ENCODE measurements at places on chromosomes 16 and 17.

DNA sequence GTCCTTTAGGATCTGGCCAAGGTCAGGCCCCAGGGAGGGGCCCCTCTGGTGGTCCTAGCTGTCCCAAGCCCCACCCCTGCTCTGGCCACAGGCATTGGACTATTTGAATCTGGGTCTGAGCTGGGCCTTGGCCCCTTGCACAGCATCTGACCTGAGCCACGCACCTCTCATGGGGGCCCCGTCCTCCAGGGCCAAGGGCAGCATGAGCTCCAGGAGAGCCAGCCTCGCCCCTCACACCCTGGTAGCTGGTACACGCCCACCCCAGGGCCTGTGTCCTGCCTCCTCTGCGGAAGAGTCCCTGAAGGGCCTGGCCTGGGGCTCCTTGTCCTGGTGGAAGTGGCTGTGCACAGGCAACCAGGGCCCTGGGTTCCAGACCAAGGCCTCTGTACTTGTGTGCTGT lies 23.8 kb downstream of the ENDOV start:
- DNase-seq = no peak

DNA sequence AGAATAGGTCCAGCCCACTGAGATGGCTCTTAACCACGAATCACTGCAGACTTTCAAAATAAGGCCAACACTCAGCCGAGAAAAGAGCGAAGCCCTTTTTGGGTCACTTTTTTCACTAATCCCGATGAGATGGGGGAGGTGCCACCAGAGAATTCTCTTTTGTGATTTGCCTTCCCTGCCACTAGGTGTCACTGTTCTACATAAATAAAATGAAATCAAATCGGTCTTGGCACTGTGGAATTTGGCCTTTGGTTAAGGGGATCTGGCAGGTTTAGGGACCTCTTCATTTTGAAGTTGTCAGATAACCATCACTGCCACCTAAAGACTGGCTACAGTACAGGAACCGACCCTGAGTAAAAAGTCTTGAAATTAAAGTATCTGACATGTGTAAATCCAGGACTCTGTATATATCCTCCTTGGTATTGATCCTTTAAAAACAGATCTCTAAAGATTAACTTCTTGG lies 147.0 kb downstream of the HS3ST4 start:
- DNase-seq = peak; percentile 9

DNA sequence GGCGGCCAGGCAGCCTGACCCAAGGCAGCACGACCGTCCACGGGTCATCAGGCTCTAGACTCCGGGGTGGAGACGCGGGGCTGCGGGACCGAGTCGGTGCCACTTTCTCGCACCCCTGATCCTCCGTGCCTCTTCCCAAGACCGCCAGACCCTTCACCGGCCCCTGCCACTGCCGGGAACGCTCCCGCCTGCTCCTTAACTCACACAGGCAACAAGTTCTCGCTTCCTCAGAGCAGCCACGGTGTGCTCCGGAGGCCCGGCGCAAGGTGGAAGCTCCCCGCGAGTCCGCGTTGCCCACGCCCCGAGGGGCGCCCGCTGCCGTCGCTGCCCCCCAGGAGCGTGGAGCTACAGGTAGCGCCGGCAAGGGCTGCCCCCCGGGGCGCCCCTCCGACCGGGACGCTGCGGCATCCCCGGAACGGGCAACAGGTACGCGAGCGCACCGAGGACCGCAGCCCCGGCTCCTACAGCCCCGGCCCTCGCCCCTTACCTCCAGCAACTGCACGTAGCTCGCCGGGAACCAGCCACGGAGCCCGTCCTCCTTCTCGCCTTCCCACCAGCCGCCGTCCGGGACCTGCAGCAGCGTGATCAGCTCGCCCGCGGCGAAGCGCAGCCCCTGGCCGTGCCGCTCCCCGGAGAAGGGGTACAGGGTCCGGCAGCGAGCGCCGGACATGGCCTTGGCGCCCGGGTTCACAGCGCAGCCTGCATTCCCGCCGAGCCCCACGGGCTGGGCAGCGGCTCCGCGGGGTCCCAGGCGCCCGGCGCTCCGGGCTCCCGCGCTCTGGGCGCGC lies 491 bp downstream of the GAS7 start:
- DNase-seq = no peak

DNA sequence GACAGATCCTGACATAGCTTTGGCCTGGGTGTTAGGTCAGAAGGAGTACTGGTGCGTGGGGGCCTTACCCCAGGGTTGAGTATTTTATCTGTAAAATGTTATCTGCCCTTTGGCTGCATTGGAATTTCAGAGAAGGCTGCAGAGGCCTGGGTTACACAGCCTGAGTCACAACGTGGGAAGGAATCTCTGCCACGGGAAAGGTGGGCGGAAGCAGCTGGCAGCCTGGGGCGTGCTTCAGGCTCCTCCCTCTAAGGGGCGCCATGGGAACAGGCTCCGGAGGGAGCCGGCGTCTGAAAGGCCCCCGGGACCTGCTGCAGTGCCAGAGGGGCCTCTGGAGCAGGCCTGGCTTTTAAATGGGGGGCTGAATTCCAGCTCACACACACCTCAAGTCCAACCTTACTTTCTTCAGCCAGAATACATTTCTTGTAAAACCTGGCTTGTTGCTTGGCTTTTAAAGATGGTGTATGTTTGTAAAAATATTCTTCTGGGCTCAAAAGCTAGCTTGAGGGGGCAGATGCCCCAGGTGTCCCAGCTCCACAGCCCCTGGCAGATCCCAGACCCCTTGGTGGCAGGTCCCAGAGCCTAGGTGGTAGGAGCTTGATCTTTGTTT lies 142.2 kb downstream of the RAB11FIP4 start:
- DNase-seq = peak; percentile 52

- DNase-seq = no peak
These were observed 11.6 kb upstream of the GOSR2 start for GRCh38 chr17:46911311-46911710.

GRCh38 chr17:31596382-31597323 lies 205.2 kb downstream of the RAB11FIP4 start:
- peak; percentile 96 for DNase-seq

GRCh38 chr16:75024182-75024581 lies 25.4 kb downstream of the ZNRF1 start:
- no peak for DNase-seq

DNA sequence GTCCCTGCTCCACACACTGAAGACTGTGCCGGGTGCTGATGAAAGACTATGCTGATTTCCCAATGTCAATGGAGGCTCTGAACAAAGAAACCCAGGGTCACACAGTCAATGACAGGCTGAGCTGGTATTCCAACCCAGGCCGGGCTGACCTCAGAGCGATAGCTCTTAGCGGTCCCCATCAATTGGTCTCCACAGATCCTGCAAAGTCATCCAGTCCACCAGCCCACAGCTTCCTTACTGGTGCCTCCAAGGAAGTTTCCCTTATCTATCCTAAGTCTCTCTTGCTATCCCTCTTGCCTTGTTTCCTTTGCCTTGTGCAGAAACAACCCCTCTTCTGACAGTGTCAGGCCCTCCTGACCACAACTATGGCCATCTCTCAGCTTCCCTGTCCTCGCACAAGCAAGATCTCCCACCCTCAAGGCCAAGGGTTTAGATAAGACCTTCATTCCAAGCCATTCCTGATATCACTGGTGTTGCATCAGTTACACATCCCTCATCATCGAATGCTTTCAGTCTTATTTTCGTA lies 52.7 kb upstream of the KSR1 start:
- DNase-seq = no peak

DNA sequence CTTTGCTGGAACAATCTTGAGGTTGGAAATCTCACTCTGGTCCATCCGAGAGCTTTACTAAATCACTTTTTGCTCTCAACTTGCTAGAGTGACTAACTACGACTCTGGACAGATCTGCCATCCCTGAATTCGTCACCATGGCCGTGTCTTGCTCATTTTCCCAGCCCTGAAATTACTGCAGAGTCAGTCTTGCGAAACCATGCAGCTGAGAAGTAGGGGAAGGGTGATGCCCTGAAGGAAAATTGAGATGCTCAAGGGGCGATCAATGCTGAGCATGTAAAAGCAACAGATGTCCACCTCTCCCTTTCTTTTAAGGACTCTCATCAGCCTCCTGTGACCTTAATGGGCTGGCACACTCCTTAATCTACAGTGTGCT lies 18.8 kb downstream of the PCTP start:
- peak; percentile 84 for DNase-seq

DNA sequence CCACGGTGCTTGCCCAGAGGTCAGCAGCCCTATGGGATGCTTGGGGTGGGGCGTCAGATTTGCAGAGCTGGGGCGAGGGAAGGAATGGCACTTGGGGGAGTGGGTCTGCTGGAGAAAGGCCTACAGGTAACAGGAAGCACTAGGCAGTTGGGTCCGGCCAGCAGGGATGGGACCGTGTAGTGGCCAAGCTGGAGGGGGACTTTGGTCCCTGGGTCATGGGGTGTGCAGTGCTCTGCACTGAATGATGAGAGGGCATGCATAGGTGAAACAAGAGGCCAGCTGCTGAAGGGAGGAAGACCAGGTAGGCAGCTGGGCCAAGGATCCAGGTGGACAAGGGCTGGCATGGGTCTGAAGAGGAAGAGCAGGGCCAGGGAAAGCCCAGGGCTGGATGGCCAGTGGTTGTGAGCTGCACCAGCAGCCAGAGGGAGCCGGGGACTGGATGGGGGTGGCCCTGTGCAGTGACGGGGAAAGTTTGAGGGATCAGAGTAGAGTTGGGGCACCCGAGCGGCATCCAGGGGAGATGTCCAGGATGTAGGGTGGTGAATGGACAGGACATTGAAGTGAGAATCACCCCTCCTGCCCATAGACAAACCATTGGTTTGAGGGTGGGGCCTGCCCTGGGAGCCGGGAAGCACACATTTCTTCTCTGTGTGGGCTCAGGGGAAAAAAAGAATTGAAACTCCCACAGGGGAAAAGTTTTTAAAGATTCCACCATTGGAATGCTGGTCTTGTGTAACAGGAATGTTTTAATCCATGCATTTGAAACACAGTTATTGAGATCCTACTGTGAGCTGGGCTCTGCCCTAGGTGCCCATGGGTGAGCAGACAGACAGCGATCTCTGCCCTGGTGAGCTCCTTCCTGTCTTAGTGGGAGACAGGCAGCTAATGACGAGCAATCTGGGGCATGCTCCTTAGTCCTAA lies 25.1 kb downstream of the RAI1 start:
- no peak for DNase-seq

GRCh38 chr16:84396537-84397008 lies 28.2 kb downstream of the ATP2C2 start:
- DNase-seq = no peak

GRCh38 chr16:28923652-28924398 lies 1.2 kb downstream of the RABEP2 start:
- no peak for DNase-seq

GRCh38 chr16:22961206-22961605 lies 147.2 kb downstream of the HS3ST2 start:
- no peak for DNase-seq

DNA sequence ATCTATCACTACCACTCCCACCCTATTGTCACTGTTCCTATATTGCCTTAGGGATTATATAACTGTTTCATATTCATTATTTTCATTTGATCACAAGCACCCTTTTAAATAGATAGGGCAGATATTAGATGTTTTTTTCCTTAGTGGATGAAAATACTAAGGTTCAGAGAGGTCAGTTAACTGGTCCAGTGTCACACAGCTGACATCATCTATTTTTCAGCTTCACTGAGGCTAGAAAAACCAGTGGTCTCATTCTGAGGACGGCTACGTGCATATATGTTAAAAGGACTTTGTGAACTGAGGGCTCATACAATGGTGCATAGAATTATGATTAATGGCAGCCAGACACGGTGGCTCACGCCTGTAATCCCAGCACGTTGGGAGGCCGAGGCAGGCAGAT lies 29.0 kb upstream of the RGS9 start:
- DNase-seq = no peak

DNA sequence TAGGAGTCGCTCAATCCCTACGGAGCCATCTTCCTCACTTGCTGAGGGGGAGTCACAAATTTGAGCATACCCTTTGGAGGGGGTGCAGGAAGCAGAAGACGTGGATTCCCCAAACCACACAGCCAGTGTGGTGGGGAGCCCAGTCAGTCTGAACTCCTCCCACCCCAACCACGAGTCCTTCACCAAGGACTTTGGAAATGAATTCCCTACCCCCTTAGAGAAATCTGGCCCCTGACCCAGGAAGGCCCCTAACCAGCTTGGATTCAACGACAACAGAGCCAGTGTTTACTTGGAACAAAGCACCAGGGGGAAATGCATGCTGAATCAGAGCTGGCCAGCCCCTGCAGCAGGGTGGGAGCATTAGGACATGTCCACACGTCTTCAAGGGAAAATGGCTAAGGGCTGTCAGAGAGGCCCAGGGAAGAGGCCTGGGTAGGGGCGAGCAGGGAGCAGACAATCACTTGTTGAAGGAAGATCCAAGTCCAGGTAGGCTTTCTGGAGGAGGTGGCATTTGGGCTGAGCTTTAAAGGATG lies 5.5 kb upstream of the TMEM92 start:
- DNase-seq = no peak

GRCh38 chr16:12871784-12872183 lies 29.6 kb upstream of the SHISA9 start:
- no peak for DNase-seq

GRCh38 chr17:82599674-82600661 lies 48.3 kb downstream of the WDR45B start:
- DNase-seq = no peak

DNA sequence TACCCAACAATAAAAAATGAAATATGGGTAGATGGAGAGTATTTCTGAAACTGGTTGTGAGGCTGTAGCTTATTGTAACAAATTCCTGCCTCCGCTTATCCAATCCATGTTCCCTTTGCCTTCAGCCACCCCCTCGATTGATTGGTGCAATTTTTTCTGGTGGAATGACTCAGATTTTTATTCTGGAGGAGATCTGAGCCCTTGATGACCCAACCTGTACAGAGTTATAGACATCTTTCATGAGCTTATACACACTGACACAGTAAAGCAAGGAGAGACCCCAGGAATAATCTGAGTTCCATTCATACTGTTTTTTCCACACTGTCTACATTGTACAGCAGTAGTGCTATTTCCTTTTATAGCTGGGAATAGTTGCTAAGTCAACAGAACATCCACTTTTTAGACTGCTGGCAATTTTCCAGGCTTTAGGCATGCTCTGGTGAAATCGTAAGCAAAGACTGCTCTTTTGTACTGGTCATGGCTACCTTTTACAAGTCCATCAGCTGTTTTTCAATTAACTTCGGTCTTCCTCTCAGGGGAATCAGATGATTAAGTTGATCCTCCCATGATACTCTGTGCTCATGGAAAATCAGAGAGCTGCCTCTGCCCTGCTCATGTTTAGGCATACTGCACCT lies 30.1 kb downstream of the CCL4 start:
- DNase-seq = no peak

- DNase-seq = no peak
These were observed 26.9 kb downstream of the NSMCE1 start for GRCh38 chr16:27241658-27242057.

- no peak for DNase-seq
These were observed 71.1 kb downstream of the WWOX start for GRCh38 chr16:78170494-78170933.

DNA sequence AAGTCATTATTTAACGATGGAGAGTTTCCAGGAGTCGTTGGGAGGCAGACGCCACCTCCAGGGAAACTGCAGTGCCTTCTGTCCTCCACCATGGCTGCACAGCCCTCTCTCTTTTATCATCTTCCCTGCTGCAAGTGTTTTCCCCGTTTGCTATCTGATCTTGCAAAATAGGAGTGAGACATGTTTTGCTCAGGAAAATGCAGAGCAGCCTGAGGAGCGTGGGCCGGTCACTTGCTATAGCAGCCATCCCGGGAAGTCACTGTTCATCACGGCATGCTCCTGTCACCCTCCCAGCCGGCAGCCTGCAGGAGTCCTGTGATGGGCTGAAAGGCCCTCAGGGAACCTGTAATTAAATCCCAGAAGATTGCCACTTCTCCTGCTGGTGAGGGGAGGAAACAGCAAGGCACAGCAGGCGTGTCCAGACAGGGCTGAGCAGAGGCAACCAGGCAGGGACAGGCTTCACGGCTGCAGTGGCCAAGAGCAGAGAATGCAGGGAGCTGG lies 143.1 kb downstream of the GSG1L start:
- DNase-seq = no peak

GRCh38 chr17:43341715-43342588 lies 56.8 kb upstream of the ARL4D start:
- DNase-seq = peak; percentile 51
